GM12892 (cell line): ENCODE measurements at places on chromosomes 5 and 9.
A peak's percentile ranks its signal among the peaks of the same experiment; 100 is the strongest.

- no peak for DNase-seq
Observed at GRCh38 chr5:171386861-171387344, 746 bp upstream of the NPM1 start.

DNA sequence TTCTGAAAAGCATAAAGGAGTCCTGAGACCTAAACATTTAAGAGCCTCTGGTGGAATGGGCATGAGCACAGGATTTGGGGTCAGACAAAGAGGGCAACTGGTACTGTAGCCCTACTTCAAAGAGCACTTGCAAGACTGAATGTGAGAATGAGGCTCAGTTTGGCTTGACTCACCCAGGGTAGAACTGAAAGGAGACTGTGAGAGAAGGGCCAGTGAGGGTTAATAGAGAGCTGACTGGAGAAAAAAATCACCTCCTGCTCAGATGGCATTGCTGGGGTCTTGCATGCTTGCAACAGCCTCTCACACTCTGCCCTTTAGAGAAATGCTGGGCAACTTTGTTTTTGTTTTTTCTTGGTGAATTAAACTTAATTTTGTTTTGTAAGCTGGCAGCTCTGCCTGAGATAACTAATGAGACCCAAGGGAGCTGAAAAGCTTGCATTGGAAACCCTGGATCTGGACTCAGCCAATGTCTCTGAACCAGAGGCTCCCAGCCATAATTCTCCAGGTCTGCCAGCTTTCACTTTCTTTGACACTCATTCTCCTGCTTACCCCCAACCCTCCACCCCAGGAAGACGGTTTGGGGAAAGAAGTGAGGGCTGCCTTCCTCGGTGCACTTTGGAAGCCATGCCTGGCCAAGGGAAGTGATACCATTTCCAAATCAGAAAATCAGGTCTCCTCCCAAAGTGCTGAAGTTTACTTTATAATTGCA is 161.1 kb upstream of the PANK3 start:
- DNase-seq = no peak

DNA sequence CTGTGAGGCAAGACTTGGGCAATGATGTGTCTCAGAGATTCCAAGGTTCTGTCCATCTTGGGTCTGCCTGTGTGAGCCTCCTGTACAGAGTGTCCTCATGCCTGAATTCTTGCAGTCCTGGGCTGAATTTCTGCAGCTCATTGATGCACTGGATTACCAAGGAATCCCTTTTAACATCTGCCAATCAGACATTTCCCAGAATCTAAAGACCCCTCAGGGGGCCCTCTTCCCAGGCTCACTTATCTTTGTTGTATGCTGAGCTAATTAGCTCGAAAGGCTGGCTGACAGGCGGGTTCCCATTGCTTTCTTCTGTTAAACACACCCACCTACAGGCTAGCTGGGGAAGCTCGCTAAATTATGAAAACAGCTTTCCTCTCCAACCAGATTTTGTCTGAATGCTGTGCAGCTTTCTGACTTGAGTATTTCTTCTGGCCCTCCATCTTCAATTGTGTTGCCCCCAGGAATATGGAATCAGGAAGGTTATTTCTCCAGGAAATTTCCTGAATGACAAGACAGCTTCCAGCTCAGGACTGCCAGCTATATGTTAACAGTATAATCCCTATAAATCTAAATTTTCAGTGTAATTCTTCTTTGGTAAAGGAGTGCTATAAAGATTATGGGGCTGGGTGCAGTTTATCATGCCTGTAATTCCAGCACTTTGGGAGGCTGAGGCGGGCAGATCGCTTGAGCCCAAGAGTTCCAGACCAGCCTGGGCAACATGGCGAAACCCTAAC is at the start of gene LIX1:
LIX1 (minus strand) TSS at position 91 of the 734 bp plus-strand sequence; CDS start at position 56, 35 bp downstream.
- DNase-seq = peak; percentile 9

GRCh38 chr9:93257808-93258331 is 73.9 kb downstream of the WNK2 start:
- no peak for DNase-seq

- no peak for DNase-seq
Observed at GRCh38 chr9:74498621-74499095, 1.5 kb downstream of the RORB start.

DNA sequence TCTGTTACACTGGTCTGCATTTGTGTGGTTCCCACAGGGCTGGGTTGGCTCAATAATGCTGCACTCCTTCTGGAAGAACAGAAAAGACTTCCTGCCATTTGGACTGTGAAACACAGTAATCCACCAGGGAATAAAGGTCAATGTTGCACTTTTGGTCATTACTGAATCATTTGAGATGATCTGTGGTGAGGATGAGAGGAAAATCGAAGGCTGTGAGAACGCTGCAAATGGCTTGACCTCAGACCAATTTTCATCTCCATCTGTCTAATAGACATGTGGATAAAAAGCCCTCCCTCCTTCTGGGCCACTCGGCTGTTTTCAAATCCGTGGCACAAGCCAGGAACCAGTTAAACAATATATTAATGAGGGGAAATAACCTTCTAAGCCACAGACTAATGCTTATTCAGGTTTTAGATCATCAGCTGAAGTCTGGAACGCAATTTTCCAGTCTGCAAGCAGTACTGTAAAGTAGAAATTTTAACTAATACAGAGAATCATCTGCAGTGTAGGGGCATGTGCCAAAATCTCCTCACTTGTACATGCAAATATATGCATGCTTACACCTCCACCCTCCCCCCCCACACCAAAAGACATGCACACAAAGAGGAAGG is 20.2 kb downstream of the TLE1 start:
- DNase-seq = no peak

DNA sequence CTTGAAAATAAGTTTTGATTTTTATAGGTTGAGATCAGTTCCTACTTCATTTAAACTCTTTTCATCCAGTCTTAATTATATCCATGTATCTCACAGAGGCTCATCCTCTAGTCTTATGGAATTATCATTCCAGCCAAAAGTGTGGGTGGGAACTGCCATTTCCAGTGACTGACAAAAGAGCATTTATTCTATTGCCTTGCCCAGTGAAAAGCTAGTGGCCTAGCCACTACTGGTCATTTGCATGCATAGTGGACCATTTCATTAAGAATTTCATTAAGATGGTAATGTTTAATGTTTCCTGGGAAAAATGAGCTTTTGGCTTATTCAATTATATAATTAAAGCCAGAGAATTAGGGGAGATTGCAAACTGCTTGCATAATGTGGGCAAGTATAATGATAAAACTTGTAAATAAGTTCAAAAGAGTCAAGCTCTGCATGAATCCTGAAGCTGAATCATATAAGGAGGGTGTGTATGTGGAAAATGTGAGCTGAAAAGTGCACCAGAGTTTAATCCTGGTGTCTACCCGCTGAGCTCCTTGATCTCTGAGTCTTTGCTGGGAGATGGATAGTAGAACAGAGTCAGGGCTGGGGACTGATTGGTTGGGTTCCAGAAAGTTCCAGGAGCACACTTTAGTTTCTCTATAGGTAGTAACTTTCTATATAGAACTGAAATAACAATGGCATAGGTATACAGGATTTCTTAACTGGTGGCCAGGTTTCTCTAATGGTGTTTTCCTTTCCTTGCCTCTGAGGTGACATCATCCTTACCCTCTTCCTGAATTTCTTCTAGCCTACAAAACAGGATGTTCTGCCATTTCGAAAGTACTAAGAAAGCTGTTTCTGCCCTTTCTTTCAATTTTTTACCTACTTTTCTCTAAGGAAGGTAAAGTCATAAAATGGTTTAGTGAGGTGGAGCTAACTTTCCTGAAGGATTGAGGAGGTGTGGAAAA is 78.5 kb downstream of the KIF4B start:
- no peak for DNase-seq

- no peak for DNase-seq
Observed at GRCh38 chr9:123470121-123470782, 114.3 kb downstream of the CRB2 start.

GRCh38 chr9:104836767-104837166 is 72.8 kb downstream of the NIPSNAP3B start:
- DNase-seq = no peak

DNA sequence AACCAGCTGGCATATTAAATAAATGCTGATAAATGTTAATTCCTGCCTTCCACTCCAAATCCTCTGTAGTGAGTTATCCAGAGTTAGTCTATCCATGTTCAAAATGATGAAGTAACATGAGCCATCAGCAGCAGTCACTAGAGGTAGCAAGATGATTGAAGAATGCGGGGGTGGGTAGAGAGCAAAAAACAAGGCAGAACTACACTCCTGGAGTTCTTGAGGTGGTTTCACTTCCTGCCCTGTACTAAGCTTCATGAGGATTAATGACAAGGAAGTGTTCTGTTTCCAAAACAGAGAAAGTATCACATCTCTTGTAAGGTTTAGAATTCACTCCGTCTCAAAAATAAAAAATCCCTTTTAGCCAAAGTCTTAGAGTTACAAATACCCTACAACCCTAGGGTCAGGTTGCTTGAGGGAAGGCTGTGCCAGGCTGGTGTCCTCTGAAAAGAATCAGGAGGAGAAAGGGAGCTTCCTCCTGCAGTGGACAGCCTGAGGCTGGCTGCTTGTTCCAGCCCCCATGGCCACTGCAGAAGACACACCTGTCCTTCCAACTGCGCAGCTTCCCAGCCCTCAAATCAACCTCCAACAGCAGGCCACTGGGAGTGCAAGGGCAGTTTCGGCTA is 180.2 kb downstream of the DENND1A start:
- DNase-seq = peak; percentile 14

GRCh38 chr5:143364061-143364460 is 39.4 kb downstream of the NR3C1 start:
- no peak for DNase-seq

DNA sequence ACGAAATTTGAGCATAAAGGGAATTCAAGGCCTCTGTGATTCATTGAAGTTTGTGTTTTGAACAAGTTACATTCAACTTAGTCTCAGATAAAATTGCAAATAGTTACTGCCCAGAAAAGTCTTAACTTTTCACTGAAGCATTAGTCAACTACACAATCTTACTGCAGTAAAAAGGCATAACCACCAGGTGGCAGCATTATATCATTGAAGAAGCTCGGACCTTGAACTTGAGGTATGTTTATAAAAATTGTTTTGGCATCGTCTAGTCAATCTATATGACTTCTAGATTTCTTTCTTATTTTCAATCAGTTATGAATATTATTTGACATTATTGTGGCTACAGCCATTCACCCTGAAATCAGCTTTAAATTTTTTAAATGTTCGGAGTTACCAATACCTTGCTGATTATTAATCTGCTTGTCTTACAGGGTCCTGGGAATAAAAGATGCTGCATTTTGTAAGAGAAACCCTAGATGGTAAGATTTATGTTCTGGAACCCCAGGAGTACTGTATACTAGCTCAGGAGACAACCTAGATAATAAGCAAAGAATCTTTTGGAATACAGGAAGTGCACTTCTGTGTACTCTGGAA is 83.9 kb upstream of the GRAMD2B start:
- DNase-seq = peak; percentile 22

DNA sequence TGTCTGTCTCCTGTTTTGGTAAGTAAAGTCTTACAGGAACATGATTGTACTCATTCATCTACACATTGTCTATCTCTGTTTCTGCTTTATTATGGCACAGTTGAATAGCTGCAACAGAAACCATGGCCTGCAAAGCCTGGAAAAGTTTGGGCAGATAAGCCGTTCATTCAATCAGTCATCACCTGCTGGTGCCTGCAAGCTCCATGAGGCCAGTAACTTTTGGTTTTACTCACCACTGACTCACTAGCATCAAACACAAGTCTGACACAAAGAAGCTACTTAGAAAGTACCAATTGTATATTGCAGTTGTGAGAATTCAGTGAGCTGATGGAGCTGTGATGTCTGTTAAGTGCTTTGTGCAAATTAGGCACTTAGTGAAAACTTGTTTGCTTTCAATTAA is 373.6 kb upstream of the SGCD start:
- DNase-seq = no peak

DNA sequence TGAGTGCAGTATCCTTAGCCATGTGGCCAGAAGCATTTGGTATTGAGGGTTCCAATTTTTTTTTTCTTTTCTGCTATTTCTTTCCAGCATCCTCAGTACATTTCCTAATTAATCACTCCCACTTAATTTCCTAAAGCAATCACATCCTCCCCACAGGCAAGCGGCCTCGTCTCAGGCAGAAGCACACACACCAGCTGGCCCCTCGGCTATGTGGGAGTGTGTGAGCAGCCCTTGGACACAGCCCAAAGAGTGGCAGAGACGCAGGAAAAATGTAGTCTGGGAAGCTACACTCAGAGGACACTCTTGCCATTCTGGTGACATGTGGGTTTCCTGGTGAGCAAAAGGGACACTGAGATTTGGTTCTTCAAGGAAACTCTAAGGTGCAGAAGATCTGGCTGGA is 20.7 kb downstream of the SLIT3 start:
- DNase-seq = no peak

DNA sequence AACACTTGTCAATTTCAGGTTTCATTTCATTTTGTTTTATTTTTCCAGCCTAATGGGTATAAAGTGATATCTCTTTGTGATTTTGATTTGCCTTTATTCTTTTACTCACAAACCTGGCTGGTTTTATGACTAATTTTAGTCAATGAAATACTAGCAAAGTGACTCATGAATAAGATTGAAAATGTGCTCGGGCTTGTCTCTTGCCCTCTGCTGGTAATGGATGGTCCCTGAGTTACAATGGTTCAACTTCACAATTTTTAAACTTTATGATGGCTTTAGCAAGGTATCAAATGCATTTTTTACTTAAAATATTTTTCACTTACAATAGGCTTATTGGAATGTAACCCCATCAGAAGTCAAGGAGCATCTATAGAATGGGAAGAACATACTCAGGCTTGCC is 431.4 kb upstream of the CCNG1 start:
- DNase-seq = no peak

DNA sequence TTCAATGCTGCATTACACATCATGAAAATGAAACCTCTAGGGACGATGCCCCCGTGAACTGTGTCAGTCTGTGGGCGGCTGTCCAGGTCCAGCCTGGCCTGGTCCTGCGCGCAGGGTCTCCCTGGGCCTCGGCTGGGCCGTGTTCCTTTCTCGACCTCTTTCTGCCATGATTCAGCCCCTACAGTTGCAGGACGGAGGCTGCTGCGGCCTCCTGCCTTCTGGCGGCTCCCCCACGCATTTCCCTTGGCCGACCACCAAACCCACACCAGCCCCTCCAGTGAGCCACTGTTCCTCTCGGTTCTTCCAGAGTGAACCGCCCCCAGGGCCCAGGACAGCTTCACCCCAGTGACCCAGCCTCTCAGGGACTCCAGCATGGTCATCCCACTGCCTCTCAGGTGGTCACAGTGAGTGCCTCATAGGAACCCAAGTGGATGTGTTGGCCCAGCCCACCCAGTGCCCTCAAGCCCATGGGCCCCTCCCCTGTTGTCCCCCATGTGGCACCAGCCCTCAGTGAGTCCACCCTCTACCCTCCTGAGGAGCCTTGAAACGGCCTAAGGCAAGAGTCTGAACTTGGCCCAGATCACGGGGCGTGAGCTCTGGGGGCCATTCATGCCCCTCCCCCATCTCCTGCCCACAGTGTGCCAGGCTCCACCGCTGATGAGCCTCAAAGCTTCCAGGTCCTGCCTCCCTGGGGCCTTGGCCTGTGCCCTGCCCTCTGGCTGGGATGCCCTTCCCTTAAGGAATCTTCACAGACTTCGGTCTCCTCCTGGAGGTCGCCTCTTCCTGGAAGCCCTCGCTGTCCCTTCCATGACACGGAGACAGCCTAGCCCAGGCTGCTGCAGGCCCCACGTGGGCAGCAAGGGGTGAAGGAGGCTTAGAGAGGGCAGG is 10.0 kb upstream of the CLIC3 start:
- no peak for DNase-seq

- no peak for DNase-seq
Observed at GRCh38 chr9:77661566-77662085, 13.5 kb upstream of the GNA14 start.
